Left renal cortex interstitium (tissue), 4 donors: ENCODE measurements at places on chromosomes 7 and 10. TPM values are rescaled to one million over a fixed set of nuclear protein-coding genes. Genes with fewer than 3 reads are reported as not detected.

- DNase-seq = no peak
Observed at GRCh38 chr7:22173685-22174573, 183.0 kb downstream of the RAPGEF5 start.

- no peak for DNase-seq
Observed at GRCh38 chr10:121503587-121504051, 94.6 kb downstream of the FGFR2 start.

Gene STK31
- 1.2 TPM for polyA plus RNA-seq

- peak; percentile 52 for DNase-seq
Observed at GRCh38 chr7:43721193-43721806, 8.0 kb downstream of the COA1 start.

Gene C10orf62
- polyA plus RNA-seq = 0.59 TPM

Gene PLEKHS1
- 0.13 TPM for polyA plus RNA-seq

Gene PLXDC2
- 28.0 TPM for polyA plus RNA-seq

- DNase-seq = no peak
Observed at GRCh38 chr10:63365976-63366765, 99.6 kb downstream of the JMJD1C start.

Gene GNAT3
- not detected for polyA plus RNA-seq

DNA sequence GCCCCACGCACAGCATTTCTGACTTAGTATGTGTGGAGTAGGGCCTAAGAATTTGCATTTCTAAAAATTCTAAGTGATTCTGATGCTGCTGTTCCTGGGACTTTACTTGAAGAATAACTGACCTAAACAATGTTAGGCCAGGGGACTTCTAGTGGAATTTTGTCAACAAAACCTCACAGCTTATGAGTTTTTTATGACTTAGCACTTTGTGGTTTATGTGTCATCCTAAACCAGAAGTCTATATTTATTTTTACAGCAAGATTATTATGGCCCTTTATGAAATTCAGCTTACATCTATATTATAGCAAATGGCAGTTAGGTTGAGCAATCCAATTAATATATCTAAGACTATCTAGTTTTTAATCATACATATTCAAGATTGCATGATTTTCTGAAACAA, 24.6 kb upstream of the BET1 start:
- DNase-seq = no peak

DNA sequence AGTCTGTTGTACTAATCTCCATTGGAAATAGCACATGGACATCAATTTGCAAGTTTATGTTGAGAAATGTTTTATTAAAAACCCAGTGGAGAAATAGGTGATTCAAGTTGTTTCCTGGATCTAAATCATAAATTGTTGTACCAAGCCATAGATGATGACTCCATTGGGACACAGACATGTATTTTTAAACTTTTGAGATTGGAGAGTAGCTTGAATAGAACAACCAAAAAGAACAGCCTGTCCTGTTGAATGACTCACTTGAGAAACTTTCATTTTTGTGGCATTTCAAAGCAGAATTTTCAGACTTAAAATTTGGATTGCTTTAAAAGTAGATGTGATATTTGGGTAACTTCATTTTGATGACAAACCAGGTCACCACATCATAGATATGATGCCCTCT, 197.5 kb downstream of the GPAM start:
- no peak for DNase-seq

Gene ADCYAP1R1
- 0.79 TPM for polyA plus RNA-seq

- DNase-seq = no peak
Observed at GRCh38 chr10:123135415-123136141, at the start of gene HMX3. HMX3 (plus strand) TSS chr10:123135970; CDS start chr10:123136051, 81 bp downstream.

Gene DNAH11
- 1.9 TPM for polyA plus RNA-seq

Gene C10orf53
- 0.08 TPM for polyA plus RNA-seq

DNA sequence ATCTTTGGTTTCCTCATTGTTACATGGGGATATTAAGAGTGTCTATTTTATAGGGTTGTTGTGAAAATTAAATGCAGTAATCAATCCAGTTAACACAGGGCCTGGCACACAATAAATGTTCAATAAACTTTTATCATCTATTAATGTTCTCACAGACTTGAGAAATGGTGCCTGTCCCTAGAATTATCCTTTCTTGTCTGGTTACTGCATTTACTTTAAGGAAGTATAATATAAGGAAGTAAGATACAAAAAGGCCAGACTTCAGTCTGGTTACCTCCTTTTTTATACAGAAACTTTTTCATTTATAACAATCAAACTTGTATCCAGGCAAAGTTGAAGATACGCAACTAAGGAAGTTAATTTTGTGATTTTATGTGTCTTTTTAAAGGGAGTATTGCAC, 117.0 kb downstream of the LHFPL3 start:
- DNase-seq = no peak

GRCh38 chr10:28367929-28368484, 65.1 kb upstream of the MPP7 start:
- DNase-seq = no peak

- DNase-seq = no peak
Observed at GRCh38 chr7:15326044-15326644, 235.7 kb downstream of the AGMO start.

GRCh38 chr7:135321556-135321955, 87.9 kb downstream of the STRA8 start:
- DNase-seq = no peak

Gene GARIN1A
- polyA plus RNA-seq = 0.83 TPM

DNA sequence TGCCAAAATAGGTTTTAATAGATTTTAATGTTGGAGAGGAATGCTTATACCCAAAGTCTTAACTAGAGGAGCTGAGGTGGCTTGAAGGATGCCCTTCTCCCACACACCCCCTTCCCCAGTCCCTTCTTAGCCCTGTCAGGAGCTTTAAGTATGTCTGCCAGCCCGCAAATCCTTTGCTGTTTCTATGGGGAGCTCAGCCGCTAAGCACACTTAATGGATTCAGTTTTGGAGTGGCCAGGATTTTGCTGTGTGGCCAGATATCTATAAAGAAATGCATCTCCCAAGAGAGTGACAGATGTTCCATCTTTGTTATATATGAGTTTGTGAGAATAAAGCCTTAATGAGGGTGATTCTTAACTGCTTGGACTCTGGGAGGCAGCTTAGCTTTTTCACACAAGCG, 152.9 kb upstream of the ZNF32 start:
- DNase-seq = no peak

Gene PRKAR2B
- polyA plus RNA-seq = 37.7 TPM

- DNase-seq = no peak
Observed at GRCh38 chr10:100803908-100804307, 58.5 kb downstream of the PAX2 start.

GRCh38 chr7:22934473-22935065, 79.4 kb downstream of the HYCC1 start:
- no peak for DNase-seq

- no peak for DNase-seq
Observed at GRCh38 chr10:120459185-120459584, 2.2 kb downstream of the PLPP4 start.

DNA sequence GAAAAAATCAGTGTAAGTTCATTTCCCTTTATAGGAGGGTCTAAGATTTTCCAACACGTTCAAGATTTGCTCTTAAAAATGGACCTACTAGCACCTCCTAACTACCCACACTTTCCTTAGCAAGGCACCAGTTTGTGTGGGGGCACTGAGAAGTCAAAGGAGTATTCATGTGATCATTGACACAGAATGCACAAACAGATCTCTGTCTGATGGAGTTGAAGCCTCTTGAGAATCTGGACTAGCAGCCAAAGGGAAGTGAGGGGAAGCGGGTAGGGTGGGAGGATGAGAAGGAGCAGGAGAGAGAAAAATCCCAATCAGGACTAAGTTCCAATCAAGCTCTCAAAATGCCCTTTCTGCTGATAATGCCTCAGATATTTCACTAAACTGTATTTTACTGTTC, 4.1 kb downstream of the MMS19 start:
- no peak for DNase-seq

Gene H2BK1
- polyA plus RNA-seq = not detected

Gene ACTL6B
- 0.17 TPM for polyA plus RNA-seq

DNA sequence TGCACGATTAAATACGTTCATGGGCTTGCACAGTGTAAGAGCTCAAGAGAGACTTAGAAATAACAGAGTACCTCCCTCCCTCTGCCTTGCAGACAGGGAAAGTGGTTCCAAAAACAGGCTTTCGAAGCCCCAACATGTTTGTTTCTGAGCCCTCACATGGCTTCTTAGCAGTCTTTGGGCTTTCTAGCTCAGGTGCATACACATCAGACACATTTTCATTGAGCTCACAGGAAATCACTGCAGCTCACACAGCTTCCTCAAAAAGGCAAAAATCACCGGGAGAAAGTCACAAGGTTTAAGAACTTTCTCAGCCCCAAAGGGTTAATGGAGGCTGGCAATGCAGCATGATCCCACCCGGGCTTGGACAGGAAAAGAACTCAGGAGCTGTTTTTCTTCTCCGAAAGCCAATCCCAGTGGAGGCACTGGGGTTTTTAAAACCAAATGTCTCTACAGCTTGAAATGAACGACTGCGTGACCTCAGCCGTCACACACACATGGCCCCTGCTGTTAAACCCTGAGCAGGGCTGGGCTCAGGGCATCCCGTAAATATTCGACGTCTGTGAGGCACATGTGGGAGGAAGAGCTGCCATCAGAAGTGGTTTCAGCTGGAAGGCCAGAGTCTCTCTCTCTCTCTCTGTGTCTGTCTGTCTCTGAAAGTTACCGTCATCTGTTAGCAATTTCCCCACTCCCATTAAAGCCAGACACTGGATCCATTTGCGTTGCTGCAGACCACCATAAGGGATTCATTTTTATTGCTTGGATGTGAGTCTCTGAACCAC, 69.7 kb downstream of the CALML3 start:
- DNase-seq = no peak

Gene NPM3
- 77.4 TPM for polyA plus RNA-seq

- no peak for DNase-seq
Observed at GRCh38 chr10:109956454-109957091, 33.3 kb upstream of the XPNPEP1 start.

DNA sequence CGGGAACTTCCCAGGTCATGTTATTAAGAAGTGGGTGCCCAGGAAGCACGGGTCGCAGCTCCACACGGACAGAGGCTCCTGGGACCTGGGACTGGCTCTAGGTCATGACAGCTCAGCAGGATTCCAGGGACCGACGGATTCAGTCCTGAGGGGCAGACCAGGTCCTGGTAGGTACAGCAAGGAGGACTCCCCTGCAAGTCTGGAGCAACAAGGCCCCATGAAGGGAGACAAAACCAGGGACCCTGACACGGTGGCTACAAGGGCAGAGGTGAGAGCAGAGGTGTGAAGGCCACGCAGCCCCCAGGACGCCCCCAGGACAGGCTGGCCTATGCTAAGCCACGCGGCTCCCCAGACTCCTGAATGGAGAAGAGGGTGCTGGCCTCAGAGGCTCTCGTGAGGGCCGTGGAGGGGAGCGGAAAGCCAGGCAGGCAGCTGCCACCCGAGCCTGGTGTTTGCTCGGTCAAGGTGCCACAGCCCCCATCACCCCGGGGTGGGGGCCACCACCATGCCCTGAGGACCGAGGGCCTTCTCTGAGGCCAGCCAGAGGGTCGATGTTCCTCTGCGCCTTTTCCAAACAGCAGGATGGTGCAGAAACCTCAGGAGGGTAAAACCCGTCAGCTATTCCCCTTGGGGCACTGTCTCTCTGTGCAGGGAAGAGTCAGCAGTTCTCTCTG, 348.9 kb downstream of the PTPRN2 start:
- no peak for DNase-seq

Gene AGR2
- 62.0 TPM for polyA plus RNA-seq

Gene ST8SIA6
- 2.2 TPM for polyA plus RNA-seq

- DNase-seq = no peak
Observed at GRCh38 chr10:3095373-3096139, 28.2 kb downstream of the PFKP start.

Gene ABCB4
- 2.1 TPM for polyA plus RNA-seq
